ENCODE measurements at places on chromosomes 4 and X.
A peak's percentile ranks its signal among the peaks of the same experiment; 100 is the strongest.

DNA sequence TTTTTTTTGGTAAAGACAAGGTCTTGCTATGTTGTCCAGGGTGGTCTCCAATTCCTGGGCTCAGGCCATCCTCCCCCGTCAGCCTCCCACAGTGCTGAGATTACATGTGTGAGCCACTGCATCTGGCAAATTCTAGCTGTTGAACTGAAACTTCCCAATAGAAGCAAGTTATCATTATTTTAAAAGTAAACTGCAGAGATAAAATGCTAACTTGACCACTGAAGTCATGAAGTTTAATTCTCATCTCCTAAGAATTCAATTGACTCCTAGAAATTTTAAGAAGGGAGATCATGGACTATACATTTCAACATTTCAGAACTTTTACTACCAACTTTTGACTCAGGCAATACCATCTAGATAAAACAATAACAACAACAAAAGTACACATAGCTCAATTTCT, 11.7 kb upstream of the EXOSC9 start:
- no peak for DNase-seq

DNA sequence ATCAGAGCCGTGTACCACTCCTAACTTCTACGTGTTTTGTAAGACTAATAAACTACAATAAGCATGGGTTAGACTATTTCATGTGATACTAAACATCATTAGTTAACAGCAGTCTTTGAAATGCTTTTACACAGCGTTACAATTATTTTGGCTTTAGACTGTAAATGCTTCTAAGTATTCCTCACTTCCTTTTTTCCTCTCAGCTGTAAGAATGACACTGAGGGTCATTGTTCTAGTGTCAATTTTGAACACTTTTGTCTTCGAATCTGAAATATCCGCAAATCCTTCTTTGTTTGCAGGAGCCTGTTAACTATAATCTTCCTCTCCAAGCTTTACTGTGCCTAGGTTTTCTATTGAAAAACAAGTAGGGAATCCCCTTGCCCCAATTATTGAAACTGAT, 1.5 kb downstream of the ABCE1 start:
- no peak for DNase-seq

- no peak for DNase-seq
Measured at GRCh38 chrX:10797466-10797865, 177.1 kb upstream of the MID1 start.

DNA sequence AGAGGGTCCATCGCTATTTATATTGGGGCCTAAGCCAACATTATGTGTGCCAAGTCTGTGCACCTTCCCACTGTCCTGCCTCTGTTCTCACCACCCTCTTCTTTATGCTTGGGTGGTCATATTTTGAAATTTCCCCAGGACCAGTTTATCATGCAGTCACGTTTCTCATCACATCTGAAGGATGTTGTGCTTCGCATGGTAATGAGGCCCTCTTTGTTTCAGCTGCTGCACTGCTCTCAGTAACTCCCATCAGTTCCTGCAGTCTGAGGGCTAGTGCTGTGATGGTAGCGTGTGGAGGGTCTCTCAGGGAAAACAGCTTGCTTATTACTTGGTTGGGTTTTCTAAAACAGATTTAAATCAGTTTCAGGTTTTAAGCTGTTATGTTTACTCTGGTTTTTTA, 288.0 kb downstream of the AFF2 start:
- DNase-seq, result no peak

DNA sequence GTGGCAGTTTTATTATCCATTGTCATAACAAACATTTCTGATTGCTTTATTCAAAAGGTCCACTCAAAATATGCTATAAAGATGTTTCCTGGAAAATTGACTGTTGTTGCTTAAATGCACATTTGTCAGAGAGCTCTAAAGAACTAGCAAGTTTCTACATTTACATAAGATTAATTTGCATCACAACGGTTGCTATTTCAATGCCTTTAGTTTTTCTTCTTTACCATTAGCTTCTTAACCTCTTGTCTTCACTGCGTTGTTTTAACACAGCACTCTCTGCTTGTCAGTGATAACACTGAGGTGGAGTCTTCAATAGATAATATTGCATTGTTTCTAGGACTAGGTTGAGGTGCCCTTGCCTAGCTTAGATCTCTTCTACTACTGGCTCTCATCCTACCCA, 76.7 kb upstream of the GALNT7 start:
- DNase-seq, result no peak

DNA sequence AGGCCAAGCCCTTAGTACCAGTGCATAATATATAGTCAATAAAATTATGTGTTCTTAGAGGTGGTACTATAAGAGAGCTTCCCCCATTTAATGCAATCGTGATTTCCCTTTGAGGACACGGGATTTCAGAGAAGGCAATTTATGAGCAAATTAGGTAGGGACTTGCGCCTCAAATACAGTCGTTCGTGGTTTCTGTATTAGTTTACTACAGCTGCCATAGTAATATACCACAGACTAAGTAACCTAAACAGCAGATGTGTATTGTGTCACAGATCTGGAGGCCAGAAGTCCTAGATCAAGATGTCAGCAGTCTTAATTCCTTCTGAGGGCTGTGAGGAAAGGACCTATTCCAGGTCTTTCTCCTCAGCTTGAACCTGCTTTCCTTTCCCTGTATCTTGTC, 1.5 kb upstream of the PUDP start:
- DNase-seq, result no peak

DNA sequence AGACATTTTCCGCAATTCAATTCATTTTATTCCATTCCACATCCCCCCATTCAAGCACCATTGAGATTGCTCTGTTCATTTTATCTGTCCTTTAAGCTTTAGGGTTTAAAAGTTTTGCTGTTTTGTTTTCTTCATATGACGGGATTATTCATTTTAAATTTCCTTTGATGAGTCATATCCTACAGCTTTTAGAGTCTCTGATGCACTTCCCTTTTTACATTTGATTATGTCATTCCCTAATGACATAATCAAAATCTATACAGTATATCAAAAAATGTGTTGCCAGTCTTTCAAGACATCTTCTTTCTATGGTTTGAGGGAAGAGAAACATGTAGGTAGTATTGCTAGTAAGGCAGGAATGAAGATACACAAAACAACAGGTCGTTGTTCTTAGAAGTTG, 456.3 kb downstream of the PDGFC start:
- DNase-seq, result no peak

- no peak for DNase-seq
Measured at GRCh38 chrX:112545051-112545450, 134.7 kb downstream of the LHFPL1 start.

DNA sequence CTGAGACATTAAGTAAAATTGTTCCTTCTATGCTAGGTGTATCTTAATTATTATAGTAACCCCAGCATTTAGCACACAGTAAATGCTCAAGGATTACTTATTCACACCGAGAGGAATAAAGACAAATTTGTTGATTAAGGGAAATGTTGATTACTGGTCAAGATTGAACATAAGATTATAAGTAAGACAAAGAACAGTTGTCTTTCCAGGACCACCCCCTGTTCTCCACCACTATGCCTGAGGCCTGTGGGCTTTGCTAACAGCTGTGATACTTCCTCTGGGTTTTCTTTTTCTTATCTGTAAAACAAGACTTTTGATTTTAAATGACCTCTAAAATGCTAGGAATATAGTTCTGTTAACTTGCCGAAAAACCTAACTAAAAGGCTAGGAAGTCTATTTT, 128.0 kb downstream of the DCLK2 start:
- no peak for DNase-seq

DNA sequence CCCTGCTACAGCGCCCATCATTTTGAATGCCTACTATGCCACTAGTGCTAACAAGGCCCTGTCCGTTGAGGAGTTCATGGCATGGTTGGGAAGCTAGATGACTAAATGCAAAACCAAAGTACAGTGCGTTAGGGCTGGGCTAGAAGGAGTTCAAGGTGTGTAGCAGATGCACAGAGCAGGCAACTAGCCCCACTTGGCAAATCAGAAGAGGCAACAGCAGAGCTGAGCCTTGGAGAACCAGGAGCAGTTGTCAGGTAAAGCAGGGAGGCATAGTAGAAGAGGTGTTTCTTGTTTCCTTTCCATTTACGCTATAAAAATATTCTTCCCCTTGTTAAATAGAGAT, 146.6 kb upstream of the CPEB2 start:
- DNase-seq, result no peak

- DNase-seq, result no peak
Measured at GRCh38 chr4:54581807-54582206, 76.0 kb upstream of the KIT start.

DNA sequence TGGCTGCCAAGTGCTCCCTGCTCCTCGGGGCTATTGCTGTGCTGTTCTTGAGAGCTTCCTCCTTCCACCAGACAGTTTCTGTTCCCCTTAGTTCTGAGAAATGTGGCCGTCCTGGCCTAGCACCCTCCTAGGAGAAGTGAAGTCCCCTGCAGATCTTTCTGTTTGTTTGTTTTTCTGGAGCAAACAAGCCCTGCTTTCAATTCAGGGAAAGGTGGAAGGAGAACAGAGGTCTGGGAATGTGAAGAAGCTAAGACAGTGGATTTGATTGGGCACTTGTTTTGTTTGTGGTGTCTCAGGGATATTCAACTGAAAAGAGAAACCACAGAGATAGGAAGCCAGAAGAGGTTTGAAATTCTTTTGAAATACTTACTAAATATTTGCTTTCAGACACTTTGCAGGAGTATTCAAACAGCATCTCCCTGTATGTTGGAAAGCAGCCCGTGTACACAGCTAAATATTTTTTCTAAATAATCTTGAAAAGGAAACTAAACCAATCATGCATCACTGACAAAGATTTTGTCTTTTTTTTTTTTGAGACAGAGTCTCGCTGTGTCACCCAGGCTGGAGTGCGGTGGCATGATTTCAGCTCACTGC, 36.5 kb upstream of the PPM1K start:
- peak; percentile 28 for DNase-seq

GRCh38 chr4:112031712-112032328, 113.4 kb upstream of the FAM241A start:
- DNase-seq, result no peak

DNA sequence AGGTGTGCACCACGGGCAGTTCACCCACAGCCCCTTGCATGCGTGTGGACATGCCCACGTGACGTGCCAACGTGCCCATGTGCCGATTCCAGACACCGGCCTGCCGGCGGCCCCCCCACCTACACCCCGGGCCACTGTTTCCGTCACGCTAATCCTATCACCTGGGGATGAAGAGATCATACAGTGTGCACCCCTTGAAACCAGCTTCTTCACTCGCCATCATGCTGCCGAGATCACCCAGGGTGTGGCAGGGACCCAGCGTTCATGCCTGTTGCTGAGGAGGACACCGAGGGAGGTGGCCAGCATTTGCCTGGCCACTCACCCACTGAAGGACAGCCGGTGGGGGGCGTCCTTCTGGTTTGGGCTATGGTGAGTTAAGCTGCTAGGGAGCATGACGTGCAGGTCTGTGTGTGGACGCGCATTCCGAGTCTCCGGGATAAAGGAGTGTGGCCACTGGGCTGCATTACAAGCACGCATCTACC, 14.1 kb downstream of the CTBP1 start:
- no peak for DNase-seq

- DNase-seq, result no peak
Measured at GRCh38 chr4:54400188-54400587, 171.1 kb downstream of the PDGFRA start.

DNA sequence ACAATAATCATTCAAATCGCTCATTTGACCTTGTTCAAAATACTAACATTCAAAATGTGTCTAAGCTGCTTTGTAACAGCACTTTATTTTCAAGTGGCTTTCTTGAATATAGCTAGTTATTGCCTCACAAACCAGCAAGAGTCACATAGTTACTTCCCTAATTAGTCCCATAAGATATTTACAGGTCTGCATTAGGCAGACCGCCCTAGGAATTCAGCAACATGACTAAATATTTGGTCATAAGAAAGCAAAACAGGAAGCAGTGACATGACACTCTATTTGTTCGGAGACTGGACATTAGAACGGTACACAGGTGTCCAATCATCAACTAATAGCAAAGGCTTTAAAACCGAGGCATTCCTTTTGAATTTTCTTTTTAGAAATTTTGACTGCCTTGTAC, 262.0 kb downstream of the COL25A1 start:
- DNase-seq, result no peak

DNA sequence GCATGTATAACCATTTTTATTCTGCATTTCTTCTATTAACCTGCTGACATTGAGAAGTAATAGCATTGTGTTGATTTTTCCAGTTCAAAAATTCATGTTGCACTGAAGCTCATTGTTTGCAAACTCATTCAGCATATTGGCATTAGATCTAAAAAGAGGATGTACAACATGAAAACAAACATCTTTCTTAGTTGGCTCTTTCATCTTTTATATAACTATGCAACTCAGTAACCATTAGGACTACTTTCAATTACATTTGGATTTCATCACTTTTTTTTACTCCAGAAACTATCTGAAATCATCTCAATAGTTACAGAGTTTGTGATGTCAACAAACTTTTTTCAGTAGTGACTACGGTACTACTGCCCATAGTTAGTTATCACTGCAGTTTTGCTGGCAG, 346.0 kb upstream of the EPHA5 start:
- no peak for DNase-seq

- DNase-seq, result peak; percentile 60
Measured at GRCh38 chrX:53312946-53313727, 31.8 kb upstream of the IQSEC2 start.

- no peak for DNase-seq
Measured at GRCh38 chr4:27008679-27009078, 148.0 kb downstream of the STIM2 start.
